ENCODE measurements at places on chromosomes 7 and 10.

DNA sequence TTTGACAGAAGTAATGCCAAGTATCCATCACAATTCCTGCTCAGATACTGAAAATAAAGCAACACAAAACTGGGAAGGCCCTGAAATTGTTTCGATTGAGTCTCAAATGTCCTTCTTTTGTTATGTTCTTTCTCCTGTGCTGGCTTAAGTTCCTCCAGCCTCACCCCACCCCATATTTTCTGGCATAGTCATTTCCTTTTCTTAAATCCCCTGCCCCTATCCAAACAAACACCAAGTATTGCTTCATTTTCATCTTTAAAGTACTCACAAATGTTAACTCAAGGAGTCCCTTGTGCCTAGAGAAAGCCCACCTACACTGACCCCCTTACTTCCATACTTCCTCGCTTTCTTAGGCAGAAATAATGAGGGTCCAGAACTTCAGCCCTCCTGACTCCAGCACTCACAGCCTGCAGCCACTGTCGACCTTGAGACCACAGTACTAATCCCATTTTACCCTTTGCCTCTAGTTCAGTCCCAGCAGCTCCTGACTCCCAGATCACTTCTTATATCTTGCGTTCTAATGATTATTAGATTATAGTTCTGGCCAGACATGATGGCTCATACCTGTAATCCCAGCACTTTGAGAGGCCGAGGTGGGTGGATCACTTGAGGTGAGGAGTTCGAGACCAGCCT, 73.2 kb upstream of the ST8SIA6 start:
- no peak for DNase-seq

- no peak for DNase-seq
These were observed 9.2 kb upstream of the SP8 start for GRCh38 chr7:20795881-20796280.

GRCh38 chr7:146346096-146346495, 229.5 kb downstream of the CNTNAP2 start:
- no peak for DNase-seq

- DNase-seq, result no peak
These were observed 99.9 kb downstream of the TRIL start for GRCh38 chr7:28858206-28858605.

GRCh38 chr7:88200261-88200660, 19.6 kb downstream of the SRI start:
- DNase-seq, result no peak

- DNase-seq, result peak; percentile 26
These were observed 12.6 kb upstream of the NRBF2 start for GRCh38 chr10:63120554-63120953.

DNA sequence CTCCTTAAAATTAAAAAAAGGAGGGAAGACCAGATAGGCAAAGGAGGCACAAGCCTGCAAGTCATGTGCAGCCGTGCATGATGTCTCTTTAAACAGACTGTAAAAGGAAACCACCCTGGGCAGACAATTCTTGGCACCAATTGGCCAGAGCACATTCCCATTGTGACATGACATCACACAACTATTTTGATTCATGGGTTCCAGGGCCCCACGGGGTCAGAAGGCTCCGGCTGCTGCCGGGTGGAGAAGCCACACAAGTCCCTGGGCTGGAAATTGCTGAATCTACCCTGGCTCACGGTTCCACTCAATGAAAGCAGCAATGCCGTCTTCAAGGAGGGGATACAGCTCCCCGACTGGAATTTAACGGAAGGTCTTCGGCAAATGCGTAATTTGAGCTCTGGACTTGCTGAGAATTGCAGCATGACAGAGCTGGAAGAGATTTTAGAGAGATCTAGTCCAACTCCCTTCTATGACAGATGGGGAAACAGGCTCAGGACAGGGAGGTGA, 140.5 kb downstream of the PRKAG2 start:
- DNase-seq, result no peak

GRCh38 chr7:17070231-17070708, 188.5 kb upstream of the AGR3 start:
- DNase-seq, result no peak

DNA sequence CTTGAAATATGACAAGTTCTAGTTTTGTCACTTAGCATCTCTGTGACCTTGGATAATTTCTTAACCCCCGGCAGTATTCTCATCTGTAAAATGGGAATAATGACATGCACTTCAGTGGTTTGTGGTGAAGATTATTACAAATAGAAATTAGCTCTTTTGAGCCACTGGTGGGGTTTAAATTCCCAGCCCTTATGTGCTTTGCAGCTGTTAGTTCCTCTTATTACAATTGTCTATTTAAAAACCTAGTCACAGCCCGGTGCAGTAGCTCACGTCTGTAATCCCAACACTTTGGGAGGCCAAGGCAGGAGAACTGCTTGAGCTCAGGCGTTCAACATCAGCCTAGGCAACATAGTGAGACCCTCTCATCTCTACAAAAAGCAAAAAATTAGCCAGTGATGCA, 30.1 kb downstream of the CAV1 start:
- DNase-seq, result no peak

DNA sequence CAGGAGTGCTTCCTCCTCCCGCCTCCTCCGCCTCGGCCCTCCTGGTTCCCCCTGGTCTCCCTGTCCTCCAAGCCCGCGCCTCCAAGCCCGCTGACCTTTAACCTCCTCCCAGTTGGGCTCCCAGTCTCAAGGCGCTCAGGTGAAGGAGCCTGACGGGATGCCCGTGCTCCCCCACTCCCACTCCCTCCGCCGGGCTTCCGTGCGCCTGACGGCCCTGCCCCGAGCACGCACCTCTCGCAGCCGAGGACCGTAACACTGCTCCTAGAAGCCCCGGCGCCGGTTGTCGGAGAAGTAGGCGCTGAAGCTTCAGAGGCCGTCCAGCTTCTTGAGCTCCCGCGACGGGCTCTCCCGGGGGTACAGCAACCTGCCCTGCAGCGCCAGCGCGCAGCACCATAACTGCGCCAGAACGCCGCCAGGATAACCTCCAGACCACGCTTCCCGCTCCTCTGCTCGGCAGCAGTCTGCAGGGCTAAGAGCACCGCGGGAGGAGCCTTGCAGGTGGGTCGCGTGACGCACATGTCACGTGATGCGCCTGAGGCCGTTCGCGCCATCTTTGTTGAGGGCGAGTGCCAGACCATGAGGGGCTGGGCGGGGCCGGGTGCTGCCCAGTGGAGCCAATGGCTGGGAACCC, 71.0 kb upstream of the ZNF479 start:
- no peak for DNase-seq

GRCh38 chr10:9172276-9172675, 1117.8 kb downstream of the GATA3 start:
- no peak for DNase-seq

DNA sequence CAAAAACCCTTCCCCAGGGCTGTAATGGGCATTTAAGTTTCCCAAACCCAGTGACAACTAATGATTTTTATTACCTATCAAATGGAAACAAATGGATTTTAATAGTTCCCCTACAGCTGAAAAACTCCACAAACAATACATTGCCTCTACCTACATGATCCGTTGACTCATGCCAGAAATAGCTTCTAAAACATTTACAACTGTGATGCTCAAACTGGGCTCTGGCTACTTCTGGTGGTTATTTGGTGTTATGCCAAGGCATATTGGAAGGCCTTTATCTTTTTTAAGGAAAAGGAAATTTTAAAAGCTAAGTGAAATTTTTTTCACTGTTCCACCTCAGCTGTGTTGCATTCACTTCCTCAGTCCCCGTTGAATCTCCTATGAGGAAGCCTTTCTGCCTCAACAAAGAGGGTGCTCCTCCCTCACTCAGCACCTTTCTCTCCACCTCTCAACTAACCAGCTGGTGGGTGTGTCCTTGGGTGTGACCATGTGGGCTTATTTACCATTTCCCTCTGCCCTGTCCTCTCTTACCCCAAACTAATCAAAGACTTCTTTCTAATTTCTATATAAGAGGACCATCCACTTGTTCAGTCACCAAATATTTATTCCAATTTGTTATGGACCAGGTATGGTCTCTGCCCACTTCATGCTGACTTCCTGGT, 82.9 kb downstream of the PRTFDC1 start:
- no peak for DNase-seq

DNA sequence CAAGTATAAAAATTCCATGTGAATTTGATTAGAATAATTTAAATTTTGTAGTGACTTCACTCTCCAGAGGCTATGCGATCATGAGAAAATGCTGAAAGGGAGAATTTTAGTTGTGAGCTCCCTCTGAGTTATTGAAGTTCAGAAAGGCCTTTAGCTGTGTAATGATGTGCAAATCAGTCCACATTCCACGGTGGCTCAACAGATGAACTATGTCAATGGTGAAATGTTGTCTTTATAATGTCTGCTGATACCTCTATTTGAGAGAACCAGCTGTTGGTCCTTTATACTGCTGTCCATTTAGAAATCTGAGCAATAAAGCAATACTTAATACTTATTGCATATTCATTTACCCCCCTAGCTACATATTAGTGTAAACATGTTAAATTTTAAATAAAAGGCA, 7.1 kb upstream of the ITGB8 start:
- DNase-seq, result no peak

DNA sequence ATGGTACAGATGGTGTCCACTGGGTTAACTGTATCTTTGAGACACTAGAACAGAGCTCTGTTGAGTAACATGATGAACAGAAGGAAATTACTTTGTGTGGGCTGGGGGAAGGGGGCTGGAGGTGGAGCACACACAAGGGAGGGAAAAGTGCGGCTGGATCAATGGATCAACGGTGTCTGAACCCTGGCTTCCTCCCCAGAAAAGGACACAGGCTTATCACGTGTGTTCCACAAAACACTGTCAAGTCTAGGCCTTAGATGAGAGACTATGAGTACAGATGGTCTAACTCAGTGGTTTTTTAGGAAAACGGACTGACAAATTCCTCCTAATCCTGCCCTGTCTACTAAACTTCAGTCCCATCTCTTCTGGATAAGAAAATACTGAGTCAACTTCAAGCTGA, 27.8 kb downstream of the HSPB1 start:
- DNase-seq, result no peak

GRCh38 chr10:84256510-84257342, 11.9 kb downstream of the RGR start:
- DNase-seq, result no peak

DNA sequence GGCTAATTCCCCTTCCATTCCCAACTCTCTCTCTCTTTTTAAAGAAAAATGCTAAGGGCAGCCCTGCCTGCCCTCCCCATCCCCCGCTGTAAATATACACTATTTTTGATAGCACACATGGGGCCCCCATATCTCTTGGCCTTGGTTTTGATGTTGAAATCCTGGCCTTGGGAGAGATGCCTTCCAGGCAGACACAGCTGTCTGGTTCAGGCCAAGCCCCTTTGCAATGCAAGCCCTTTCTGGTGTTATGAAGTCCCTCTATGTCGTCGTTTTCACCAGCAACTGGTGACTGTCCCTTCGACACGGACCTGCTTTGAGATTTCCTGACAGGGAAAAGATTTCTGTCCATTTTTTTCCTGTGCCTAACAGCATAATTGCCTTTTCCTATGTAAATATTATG, 3.0 kb downstream of the ADRA2A start:
- no peak for DNase-seq

DNA sequence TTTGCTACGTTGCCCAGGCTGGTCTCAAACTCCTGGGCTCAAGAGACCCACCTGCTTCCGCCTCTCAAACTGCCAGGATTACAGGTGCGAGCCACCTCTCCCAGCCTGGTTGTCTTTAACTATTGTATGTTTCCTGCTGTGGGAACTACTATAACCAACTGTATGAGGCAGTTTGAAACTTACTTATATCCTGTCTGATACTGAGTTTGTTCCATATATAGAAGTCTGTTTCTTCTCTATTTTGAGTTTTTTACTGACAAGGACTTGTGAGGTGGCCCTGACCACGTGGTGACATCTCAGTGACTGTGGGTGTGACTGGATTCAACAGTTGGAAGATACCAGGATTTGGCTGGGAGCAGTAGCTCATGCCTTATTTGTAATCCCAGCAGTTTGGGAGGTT, 14.2 kb downstream of the FBH1 start:
- DNase-seq, result peak; percentile 3

GRCh38 chr10:126840576-126841135, 64.6 kb upstream of the DOCK1 start:
- DNase-seq, result no peak

DNA sequence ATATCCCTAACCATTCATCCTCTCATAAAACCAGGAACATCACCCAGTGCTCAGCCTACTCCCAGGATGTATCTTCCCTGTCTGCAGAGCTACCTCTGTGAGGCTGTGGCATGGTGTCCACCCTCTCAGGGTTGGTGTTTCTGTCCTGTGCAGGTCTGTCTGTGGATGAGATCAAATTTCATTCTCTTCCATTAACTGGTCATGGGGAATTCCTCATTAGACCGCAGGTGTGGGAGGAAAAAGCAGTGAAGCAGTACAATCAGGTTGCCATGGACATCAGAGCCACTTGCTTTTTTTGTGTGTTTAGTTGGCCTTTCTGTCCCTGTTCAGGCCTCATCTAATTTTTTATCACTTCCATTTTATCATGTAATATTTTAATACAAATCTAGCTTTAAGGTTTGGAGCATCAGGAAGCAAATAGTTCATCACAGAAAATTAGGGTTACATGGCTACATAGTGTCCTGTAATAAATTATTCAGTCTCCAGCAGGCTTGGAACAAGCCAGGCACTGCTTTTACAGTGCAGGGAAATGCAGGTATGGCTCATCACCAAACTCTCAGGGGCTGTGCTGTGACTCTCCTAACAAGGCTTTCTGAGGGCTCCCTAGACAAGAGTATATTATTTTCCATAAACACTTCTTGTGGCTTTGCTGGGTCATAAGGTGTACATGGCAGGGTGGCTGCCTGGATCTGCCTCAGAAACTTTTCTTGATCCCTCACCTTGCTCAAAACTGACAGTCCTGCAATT, 594.9 kb upstream of the IGFBP3 start:
- DNase-seq, result no peak

DNA sequence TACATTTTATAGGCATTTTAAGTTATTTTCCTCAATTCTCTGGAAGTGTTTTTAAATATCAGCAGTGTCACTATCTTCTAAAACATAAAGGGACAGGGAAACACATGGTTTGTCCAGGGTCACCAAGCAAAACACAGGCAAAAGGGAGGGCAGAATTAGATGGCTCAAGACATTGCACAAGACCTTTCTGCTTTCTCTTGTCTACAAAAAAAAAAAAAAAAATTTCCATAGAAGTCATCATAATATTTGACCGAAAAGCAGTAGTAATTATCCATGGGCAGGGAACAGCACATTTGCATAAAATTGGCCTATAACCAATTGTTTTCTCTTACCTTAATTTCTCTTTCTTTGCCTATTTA, 703.1 kb upstream of the FZD8 start:
- no peak for DNase-seq

DNA sequence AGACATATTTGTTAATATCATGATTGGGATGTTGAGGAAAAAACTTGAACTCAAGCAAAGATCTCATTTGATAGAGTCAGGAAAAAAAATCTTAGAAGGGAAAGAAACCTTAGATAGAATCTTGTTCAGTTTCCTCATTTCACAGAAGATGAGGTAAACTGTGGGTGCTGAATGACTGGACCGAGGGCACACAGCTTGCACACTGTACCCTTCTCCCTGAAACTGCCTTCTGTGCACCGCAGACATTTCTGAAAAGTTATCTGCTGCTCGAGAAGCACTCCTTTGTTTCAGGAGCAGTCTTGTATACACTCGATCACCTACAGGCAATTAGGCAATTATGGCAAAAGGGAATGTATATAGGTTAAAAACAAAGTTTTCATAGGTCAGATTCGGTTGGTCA, 167.4 kb downstream of the SKAP2 start:
- DNase-seq, result no peak

- DNase-seq, result no peak
These were observed 72.8 kb upstream of the GLCCI1 start for GRCh38 chr7:7895754-7896153.
